Activated CD8-positive, alpha-beta T cell treated with anti-CD3 and anti-CD28 coated beads, Interleukin-2, amount 10 ng/mL, durations not matched to agents 7 days and 5 days (primary cell): ENCODE measurements at places on chromosomes 5 and 9. TPM values are rescaled to one million over a fixed set of nuclear protein-coding genes. Genes with fewer than 3 reads are reported as not detected.

GARIN3 gene
- total RNA-seq, result not detected

FAM163B gene
- total RNA-seq, result not detected

MOB3B gene
- total RNA-seq, result 2.8 TPM

SLC36A3 gene
- not detected for total RNA-seq

CDH18 gene
- not detected for total RNA-seq

RALGDS gene
- 85.7 TPM for total RNA-seq

CFAP157 gene
- total RNA-seq, result not detected

PRUNE2 gene
- total RNA-seq, result 0.52 TPM

NUTM2G gene
- total RNA-seq, result not detected

TRIM32 gene
- total RNA-seq, result 17.5 TPM

IFNB1 gene
- total RNA-seq, result not detected

CXCL14 gene
- total RNA-seq, result not detected

SPEF2 gene
- 5.1 TPM for total RNA-seq

ENG gene
- total RNA-seq, result 24.3 TPM

HAPLN1 gene
- not detected for total RNA-seq

ACSL6 gene
- total RNA-seq, result 21.5 TPM

SLC46A2 gene
- not detected for total RNA-seq

DRD1 gene
- not detected for total RNA-seq

SHOC1 gene
- total RNA-seq, result not detected

NREP gene
- total RNA-seq, result 19.7 TPM

ZDHHC11B gene
- total RNA-seq, result 0.10 TPM

OLFML2A gene
- not detected for total RNA-seq

SLC28A3 gene
- total RNA-seq, result not detected

SLF1 gene
- total RNA-seq, result 18.2 TPM

FOXD4L6 gene
- total RNA-seq, result not detected

PNPLA7 gene
- 3.4 TPM for total RNA-seq

CCL21 gene
- not detected for total RNA-seq

UBTD2 gene
- 12.8 TPM for total RNA-seq

GMCL2 gene
- not detected for total RNA-seq

CCL27 gene
- total RNA-seq, result not detected

PCDHA12 gene
- not detected for total RNA-seq

PCDHGC5 gene
- not detected for total RNA-seq

PCDHGB1 gene
- total RNA-seq, result not detected

OR1J2 gene
- not detected for total RNA-seq

NANS gene
- 46.6 TPM for total RNA-seq

FOXD4L5 gene
- total RNA-seq, result 0.16 TPM

KIF20A gene
- 70.1 TPM for total RNA-seq

GABRA1 gene
- not detected for total RNA-seq

MYMK gene
- not detected for total RNA-seq

PCDHA5 gene
- not detected for total RNA-seq

PTGER4 gene
- 45.8 TPM for total RNA-seq

PCDHA9 gene
- not detected for total RNA-seq

SLC4A9 gene
- total RNA-seq, result 0.13 TPM

FCN2 gene
- total RNA-seq, result not detected

PCDHB16 gene
- total RNA-seq, result not detected

CDKN2B-AS1 gene
- 6.4 TPM for total RNA-seq

ANKHD1 gene
- 112 TPM for total RNA-seq

GFRA3 gene
- total RNA-seq, result 0.16 TPM

PCDHB15 gene
- total RNA-seq, result not detected

ADAMTS13 gene
- 1.4 TPM for total RNA-seq

PCDHGA12 gene
- not detected for total RNA-seq

ANKS6 gene
- 5.8 TPM for total RNA-seq

COL5A1 gene
- 0.05 TPM for total RNA-seq

ANKRD34B gene
- not detected for total RNA-seq

TMEM252 gene
- total RNA-seq, result not detected

GPX8 gene
- total RNA-seq, result not detected
